ENCODE measurements at places on chromosomes 11 and 22. TPM values are rescaled to one million over a fixed set of nuclear protein-coding genes. Genes with fewer than 3 reads are reported as not detected.

GRCh38 chr11:106421676-106422292, 344.3 kb downstream of the AASDHPPT start:
- peak; percentile 40 for DNase-seq

DNA sequence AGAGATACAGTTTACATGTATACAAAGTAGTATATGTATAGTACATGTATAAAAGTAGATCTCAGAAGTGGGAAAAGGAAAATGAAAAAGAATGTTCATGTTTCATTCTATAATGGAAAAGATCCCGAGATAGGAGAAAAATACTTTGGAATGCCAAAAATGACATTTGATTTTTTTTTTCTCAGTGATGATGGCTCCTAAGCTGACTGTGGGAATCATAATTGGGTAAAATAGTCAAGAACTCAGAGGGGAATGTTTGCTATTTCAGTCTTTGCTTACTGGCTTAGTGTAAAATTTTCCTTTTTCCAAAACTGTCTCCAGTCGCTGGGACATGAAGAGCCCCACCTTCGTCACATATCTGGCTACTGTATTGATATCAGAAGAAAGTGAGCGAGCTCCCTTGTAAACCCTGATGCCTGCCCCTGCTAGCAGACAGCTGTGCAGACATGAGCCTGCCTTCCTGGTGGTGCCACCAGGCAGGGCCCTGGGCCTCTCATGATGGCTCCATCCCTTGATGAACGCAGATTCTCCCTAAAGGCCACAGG, 944.6 kb downstream of the NTM start:
- DNase-seq, result no peak

DNA sequence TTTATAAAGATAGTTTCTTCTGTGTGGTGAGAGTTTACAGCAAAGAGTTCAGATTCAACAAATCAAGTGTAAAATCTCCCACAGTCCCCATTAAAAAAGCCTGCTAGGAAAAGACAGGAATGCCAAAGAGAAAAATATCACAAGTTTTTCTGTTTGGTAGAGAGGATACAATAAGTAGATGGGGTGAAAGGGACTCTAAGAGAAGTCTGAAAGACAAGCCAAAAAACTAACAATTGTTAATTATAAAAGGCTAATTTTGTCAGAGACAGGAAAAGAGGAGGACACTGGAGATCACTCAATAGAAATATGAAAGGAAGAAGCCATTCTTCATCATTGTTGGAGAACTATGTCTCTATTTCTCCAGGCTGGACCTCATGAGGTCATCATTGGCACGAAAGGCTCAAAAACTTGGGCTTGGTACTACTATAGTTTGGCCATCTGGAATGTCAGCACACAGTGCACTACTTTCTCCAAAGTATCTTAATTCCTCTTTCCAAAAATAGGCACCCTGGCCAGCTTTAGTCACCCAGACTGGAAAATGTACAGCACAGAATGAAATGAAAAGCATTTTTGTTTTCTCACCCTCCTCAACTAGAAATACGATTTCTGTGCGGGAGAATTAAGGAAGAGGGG, 531 bp upstream of the SOX6 start:
- no peak for DNase-seq

DNA sequence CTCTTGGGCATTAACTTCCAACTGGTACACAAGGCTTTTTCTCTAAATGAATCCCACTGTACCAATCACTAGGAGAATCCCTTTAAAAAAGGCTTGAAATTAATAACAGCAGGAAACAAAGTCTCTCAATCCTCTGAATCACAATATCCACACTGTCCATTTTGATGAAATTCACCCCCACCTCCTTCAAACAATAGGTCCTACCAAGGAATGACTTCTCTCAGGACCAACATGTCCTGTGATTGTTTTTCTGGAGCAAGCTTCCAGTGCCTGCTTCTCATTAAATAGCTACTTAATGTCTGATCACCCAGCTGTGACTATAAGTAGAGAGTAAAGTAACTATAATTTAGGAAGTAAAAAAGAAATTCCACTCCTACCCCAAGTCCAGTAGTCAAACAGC, 13.1 kb downstream of the NUMA1 start:
- no peak for DNase-seq

DNA sequence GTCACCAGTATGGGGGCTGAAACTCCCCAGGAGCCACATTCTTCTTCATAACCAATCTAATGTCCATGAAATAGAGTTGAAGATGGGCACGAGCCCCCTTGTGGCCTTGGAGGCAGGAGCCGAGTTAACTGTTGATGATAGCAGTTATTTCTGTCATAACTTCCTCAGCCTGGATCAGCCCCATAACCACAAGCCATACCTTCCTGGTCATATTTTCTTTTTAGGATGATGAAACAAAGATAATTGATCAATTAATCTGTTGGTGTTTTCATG, 65.0 kb upstream of the TTC12 start:
- DNase-seq, result no peak

- DNase-seq, result no peak
These were observed 112.3 kb downstream of the TMPRSS5 start for GRCh38 chr11:113593698-113594308.

- DNase-seq, result no peak
These were observed 35.3 kb upstream of the FCHSD2 start for GRCh38 chr11:73177380-73177777.

The SCN3B gene
- total RNA-seq, result not detected

DNA sequence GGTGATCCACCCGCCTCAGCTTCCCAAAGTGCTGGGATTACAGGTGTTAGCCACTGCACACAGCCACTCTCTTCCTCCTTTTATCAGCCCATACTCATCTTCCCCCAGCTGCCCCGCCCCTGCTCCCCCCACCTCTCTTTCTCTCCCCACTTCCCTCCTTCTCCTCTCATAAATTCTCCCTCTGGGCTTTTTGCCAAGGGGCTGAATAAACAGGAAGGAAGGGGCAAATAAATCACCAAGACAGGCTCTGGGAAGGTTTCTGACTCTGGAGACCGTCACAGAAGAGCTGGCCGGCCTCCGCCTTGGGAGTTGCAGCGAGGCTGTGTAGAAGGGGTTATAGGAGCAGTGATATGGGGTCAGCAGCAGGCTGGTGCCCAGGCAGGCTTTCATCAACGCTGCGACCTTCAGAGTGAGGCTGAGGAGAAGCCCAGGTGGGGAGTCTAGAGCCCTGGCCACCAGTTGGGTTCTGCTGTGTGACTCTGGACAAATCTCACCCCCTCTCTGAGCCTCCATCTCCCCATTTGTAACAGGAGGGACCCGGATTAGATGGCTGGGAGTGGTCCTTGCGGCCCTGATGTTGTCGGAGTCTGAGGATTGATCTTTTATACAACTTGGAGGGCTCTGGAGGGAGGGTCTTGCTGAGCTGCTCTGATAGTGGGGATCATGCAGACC, 62.6 kb upstream of the RASD2 start:
- no peak for DNase-seq

The BDNF gene
- 2.1 TPM for total RNA-seq

- no peak for DNase-seq
These were observed 121.5 kb downstream of the RRAS2 start for GRCh38 chr11:14237444-14237961.

The TRIM29 gene
- 0.11 TPM for total RNA-seq

The OR51B4 gene
- not detected for total RNA-seq

DNA sequence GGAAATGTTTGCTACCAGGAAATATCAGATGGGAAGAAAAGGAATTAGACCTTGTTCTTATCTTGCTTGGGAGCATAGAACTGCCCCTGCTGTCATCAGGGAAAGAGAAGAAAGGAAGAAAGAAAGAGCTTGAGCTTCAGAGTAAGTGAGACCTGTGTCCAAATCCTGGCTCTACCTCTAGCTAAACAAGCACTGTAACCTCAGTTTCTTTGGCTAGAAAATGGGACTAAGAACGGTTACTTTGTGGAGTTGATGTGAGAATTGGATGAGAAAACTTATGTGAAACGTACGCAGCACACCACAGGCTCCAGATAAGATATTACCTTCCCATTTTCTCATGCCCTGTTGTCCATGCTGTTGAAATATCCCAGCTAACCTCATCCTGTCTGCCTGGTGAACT, 57.1 kb upstream of the CREB3L1 start:
- no peak for DNase-seq

The OR5B21 gene
- not detected for total RNA-seq

Measured in neural progenitor cell (in vitro differentiated cells).